ENCODE measurements at places on chromosomes 7 and 10.

DNA sequence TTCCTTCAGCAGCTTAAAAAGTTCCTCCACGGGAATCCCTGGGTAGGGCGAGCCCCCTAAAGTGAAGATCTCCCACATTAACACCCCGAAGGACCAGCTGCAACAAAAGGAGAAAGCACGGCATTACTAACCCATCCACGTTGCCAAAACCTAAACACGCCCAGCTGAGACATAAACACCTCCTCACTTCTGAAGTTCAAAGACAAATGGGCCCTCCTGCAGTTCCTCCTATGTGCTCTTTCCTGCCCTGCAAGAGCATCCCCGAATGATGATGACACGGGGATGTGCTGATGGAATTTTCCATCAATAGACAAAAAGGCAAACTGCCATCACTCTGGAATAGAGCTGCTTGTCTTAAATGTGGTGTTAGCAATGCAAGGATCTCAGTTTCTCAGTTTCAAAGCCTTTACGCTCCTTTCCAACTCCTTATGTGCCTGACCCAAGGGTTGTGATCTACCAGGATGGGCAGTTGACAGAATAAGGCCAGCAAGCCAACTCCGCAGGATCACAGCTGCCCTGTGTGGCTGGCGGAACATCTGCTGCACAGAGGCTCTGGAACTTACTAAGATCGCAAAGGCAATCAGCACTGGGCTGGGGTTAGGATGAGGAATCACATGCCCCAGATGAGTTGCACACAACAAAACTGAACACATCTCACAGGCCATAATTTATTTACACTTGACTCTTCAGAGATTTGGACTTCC is 112.7 kb downstream of the FGFR2 start:
- DNase-seq: no peak

GRCh38 chr7:149202831-149203231 is 7.5 kb downstream of the ZNF282 start:
- DNase-seq: peak; percentile 77

DNA sequence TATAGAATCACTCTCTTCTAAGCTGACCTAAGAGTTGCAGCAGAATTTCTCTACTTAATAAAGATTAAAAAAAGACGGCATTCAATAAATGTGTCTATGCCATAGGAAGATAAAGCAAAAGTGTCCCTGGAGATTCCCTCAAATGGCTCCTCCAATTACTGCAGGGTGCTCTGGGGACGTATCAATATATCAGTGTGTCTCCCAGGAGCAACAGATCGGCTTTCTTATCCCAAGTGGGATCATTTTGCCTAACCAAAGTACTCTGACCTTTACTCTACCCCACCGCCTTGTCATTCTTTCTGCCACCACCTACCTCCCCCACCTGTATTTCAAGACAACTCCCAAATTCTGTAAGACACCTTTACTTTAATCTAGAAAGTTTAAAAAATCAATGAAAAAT is 202.0 kb upstream of the SEMA3C start:
- no peak for DNase-seq

DNA sequence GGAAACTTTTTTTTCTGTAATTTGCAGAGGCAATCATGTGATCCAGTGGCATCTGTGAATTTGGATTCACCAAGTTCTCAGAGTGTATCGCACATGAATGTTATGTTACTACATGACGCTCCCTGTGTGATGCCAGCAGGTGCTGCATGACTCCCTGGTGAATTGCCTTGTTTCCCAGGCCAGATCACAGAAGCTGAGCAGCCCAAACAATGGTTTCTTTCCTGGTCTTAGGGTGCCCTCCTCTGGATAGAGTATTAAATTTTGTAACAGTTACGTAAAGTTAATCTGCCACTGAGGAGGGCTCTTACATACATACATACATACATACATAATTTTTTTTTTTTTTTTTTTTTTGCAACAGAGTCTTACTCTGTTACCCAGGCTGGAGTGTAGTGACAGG is 3.6 kb downstream of the ZSCAN21 start:
- DNase-seq: peak; percentile 59

- no peak for DNase-seq
Measured at GRCh38 chr10:104515678-104516199, 125.4 kb upstream of the SORCS3 start.

DNA sequence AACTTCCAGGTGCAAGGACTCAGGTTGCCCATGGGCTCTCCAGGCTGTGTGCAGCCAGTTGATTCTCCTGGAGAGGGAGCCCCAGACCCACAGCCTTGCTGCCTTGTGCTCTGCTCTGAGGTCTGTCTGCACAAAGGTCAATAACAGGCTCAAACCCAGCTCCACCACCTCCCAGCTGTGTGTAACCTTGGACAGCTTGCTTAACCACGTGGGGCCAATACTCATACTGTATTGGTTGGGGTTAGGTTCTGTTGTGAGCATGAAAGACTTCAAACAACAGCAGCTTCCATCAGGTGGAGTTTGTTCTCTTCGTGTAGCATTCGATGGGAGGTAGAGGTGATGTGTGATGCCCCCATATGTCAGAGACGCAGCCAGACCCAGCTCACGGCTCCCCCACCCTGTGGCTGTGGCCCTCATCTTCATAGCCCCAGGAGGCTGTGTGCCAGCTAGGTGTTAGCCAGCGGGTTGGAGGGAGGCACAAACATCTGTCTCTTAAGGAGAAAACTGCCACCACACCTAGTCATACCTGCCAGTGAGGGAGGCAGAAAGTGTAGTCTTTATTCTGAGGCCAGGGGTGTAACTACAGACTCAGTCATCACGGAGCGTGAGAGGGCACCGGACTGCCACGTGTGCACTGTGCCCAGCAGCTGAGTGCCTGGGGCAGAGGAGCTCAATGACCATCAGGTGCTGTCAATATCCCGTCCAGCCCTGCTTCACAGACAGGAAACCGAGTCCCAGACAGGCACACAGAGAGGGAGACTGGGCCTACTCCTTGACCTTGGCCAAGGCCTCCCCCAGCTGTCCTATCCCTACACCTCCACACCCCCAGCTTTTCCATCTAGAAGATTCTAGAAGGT is 8.1 kb upstream of the POLD2 start:
- peak; percentile 8 for DNase-seq

DNA sequence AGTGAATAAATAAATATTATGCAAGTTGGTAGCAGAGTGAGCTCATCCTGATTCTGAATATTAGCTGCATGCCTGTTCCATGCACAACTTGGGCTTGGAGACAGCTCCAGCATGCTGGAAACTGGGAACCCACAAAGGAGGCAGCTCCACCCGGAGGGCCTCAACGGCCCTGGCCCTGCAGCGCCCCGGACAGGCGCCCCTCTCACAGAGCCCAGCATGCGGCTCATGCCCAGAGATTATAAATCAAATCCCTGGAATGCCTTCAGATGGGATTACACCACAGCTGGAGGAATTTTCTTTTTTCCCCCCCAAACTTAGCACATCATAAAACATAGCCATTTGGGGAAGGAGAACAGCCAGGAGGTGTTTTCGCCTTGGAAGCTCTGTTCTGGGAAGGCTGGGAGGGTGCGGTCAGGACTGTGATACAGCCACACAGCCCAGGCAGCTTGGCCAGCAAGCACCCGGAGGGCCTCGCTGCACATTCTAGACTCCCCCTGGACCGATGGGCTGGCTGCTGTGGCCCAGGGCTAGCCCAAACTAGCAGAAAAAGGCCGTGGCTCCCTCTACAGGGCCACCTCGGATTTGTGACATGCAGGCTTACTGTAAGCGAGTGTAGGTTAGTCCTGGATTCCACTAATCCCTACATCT is 102.4 kb downstream of the PTPN20 start:
- no peak for DNase-seq

GRCh38 chr7:148607151-148607661 is 16.6 kb downstream of the C7orf33 start:
- DNase-seq: no peak
